ENCODE measurements at places on chromosomes 13 and 19.

- DNase-seq = no peak
These were observed 35.0 kb upstream of the PNMA8B start for GRCh38 chr19:46530636-46531035.

- peak; percentile 78 for DNase-seq
These were observed at the start of gene ZNF382 for GRCh38 chr19:36605101-36605876. TSS of gene ZNF382 (plus strand) at chr19:36605313. CDS start at chr19:36609915, 4,602 bp downstream.

- no peak for DNase-seq
These were observed 10.9 kb upstream of the SPC24 start for GRCh38 chr19:11166281-11167142.

- no peak for DNase-seq
These were observed 4.5 kb downstream of the FGF9 start for GRCh38 chr13:21675095-21675991.

DNA sequence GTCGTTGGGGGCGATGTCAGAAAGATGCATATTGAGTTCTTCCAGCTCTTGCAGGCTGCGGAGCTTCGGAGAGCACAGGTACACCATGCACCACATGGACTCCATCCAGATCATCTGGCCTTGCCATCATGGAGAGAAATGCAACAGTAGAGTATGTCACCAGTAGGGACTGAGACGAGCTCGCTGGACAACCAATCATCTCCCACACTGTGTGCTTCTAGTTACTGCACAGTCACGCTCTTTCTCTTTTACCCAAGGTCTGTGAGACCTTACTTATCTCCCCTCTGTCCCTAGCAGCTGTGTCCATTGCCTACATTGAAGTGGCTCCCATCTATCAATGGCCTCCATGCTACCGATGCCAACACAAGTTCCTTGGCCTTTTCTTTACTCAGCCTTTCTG is 90.5 kb downstream of the C13orf42 start:
- DNase-seq = no peak

DNA sequence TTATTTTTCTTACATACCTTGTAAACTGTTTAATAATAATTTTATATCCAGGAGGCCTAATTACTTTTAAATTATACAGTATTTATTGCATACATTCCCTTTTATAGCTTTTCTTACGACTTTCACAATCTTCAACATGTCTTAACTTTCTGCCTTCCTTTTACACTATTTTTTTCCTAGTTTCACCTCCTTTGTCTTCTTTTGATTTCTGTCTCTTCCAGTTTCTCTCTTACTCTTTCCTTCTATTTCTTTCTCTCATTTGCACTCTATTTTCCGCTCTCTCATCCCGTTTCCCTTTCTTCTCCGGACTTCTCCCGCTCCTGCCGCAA is 11.5 kb downstream of the ZNF552 start:
- DNase-seq = no peak

DNA sequence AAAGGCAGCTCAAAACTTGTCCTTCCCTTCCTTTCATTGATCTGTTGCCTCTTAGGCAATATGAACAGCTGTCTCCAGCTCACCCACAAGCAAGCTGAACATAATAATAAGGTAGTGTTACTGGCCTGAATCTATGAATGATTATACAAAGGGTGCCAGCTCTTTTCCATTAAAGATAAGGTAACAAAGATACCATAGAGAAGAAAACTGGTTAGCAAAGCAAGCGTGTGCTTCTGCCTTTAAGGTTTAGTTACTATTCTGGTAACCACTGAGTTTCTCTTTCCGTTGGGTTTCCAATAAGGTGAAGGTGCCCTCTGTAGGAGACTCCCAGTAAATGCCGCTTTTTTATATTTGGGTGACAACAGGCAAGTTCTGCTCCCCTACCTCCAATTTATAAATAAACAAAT is 12.1 kb upstream of the DACH1 start:
- DNase-seq = no peak

GRCh38 chr13:33164331-33164730 is 121.2 kb downstream of the STARD13 start:
- no peak for DNase-seq

DNA sequence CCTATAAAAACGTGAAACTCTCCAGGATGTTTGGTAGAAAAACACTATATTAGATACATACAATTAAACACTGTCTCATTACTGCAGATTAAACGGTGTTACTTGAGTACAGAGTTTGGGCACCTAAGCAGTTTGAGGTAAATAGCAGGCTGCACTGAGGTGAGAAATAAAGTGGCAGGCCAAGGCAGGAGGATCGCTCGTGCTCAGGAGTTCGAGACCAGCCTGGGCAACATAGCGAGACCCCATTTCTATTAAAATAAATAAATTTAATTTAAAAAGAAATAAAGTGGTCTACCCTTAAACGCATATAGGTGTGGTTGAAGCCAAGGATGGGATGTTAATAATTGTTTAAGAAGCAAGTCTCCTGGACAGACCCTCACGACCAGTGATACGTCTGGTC is 1.2 kb downstream of the PSPC1 start:
- no peak for DNase-seq

DNA sequence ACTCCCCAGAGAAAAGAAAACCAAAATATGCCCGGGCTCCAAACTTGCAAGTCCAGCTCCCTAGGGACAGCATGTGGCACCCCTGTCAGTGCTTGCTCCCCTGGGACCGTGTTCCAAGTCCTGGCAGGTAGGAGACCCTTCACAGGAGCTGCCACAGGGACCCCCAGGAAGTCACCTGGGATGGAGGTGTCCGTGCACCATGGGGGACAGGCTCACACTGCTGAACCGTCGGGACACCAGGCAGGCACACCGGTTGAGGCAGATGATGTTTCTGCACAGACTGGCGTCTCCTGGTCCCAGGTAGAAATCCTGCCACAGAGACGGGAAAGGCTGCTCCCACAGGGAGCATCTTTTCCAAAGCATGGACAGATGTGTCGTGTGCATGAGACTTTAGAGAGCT is 11.7 kb upstream of the PROZ start:
- DNase-seq = no peak

DNA sequence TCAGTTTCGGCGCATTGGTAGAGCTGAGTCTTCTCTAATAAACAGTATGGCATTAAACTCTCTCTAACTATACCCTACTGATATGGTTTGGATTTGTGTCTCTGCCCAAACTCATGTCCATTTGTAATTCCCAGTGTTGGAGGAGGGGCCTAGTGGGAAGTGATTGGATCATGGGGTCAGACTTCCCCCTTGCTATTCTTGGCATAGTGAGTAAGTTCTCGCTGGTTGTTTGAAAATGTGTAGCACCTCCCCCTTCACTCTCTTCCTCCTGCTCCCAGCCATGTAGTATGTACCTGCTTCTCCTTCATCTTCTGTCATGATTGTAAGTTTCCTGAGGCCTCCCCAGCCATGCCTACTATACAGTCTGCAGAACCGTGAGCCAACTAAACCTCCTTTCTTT is 682.7 kb upstream of the ARGLU1 start:
- DNase-seq = no peak

GRCh38 chr19:48928164-48929025 is 5.1 kb upstream of the DHDH start:
- DNase-seq = no peak

DNA sequence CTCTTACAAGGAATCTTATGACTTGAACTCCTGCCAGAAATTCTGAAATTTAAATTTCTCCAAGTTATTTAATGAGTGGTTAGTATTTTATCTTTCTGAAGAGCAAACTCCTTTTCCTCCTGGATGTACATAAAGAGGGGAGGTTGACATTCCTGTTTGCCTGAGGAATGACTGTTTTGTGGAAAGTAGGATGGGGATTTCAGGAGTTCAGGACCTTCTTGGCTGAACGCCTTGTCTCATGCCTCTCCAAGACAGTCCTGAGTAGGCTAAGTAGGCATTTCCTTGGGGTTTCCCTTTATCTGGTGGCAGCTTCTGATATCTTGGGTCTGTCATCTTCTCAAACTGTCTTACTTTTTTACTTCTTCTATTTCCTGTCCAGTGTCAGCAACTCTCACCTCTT is 356.6 kb downstream of the TDRD3 start:
- no peak for DNase-seq

DNA sequence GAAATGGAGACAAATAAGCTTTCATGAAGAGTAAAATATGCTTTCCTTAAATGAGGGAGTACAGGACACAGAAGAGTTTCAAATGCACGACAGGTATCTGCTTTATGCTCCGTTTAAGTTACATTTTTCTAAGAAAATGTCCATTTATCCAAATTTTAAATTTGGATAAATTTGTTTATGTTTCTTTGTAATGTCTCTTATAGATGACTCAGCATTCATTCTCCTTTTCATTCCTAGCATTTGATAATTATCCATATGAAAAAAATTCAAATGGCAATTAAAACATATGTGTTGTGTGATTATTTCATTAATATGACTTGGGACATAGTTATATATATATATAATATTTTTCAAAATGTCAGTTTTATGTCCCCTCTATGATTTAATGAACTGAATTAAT is 1449.3 kb downstream of the SLITRK1 start:
- no peak for DNase-seq

DNA sequence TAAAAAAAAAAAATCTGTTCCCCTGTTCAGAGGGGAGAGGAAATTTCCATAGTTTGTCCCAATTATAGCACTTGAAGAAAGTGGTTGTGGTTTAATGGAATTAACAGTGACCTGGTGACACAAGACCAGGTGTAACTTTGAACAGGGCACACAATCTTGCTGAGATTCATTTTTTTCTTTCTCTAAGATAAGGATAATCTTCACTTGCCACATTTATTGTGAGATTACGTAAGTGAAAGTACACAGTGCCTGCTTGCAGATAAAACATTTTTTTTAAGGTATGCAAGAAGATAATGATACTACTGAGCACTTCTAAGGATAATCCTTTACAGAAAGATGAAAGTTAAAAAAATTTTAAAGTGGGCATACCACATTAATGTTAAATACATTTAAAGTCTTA is 448.1 kb downstream of the DIAPH3 start:
- DNase-seq = no peak

DNA sequence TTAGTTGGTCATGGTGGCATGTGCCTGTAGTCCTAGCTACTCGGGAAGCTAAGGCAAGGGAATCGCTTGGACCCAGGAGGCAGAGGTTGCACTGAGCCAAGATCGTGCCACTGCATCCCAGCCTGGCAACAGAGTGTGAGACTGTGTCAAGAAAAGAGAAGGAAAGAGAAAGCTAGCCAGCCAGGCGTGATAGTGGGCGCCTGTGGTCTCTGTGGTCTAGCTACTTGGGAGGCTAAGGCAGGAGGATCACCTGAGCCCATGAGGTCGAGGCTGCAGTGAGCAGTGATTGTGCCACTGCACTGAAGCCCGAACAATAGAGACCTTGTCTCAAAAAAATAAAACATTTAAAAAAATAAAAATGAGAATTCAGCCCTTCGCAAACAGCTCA is 33.3 kb downstream of the TIMM13 start:
- no peak for DNase-seq

DNA sequence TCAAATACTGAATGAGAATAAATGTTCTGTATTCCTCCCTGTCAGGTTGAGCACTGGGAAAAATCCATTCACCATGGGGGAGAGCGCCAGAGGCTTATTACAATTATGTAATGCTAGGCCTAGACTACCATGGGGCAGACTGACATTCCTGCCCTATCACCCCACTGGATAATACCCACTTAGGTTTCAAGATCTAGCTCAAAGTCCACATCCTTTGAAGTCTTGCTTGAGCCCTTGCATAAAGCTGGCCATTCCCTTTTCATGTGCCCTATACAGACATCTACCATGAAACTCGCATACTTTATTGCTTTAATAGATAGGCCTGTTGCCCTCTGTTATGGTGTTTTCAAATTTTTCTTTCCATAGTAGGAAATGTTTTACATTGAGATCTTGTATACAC is 149.3 kb downstream of the RGCC start:
- no peak for DNase-seq

- DNase-seq = no peak
These were observed 348.1 kb upstream of the MIR17HG start for GRCh38 chr13:90999401-90999800.

All from stimulated activated CD8-positive, alpha-beta memory T cell treated with anti-CD3 and anti-CD28 coated beads, Interleukin-7, amount 100 ng/mL, for 24 hours (primary cell).